Activated CD8-positive, alpha-beta T cell treated with anti-CD3 and anti-CD28 coated beads for 36 hours (primary cell): ENCODE measurements at places on chromosomes 3 and 15. TPM values are rescaled to one million over a fixed set of nuclear protein-coding genes. Genes with fewer than 3 reads are reported as not detected.
A peak's percentile ranks its signal among the peaks of the same experiment; 100 is the strongest.

Gene NOX5
- not detected for total RNA-seq

- no peaks in the 10 kb centered on the region for H3K4me1 ChIP-seq
- DNase-seq = peak; percentile 10
- no peak overlapping the region for H3K27ac ChIP-seq
- no peaks in the 10 kb centered on the region for H3K36me3 ChIP-seq
- H3K27me3 ChIP-seq = peaks cover 2% of the 10 kb centered on the region
Observed at GRCh38 chr15:58221591-58222241, 83.5 kb downstream of the AQP9 start.

DNA sequence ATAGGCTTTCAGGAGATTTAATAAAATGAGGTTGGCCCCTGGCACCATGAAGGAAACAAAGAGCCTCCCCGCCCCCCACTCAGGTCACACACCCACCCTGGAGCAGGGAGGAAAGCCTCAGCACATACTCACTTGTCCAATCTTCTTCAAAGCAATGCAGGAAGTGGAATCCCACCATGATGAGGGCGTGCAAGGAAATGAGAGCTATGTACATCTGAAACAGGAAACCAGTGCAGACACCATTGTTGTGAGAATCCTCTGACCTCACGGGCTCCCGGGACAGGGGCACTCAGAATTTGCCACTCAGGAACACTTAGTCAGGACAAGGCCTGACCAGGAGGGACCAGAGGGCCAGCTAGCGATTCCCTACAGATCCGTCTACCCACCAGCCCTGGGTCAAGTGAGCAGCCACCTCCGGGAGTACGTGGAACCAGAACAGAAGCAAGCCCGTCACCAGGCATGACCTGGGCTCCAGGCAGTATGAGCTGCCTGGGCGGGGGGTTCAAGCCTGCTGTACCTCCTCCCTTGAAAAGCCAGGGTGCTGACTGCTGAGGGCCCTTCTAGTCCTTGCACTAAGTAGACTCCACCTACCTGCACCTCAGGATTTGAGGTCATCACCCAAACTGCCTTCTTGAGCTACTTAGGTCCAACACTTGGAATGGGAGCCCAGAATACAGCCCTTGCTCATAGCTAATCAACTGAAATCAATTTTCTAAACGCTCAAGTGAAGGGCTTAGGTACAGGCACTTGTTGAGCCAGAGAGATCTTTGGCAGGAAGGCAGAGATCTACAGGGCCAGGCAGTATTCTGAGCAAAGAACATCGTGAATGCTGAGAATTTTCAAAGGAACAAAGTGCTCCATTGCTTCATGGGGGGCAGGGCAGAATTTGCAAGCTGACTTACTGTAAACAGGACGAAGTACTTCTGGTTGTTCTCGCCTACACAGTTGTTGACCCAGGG is 42.7 kb downstream of the ZDHHC3 start:
- no peak overlapping the region for H3K4me3 ChIP-seq
- peak overlapping the region; percentile 5 for H3K27ac ChIP-seq
- peaks cover 6% of the 10 kb centered on the region for H3K4me1 ChIP-seq
- peaks cover 12% of the 10 kb centered on the region for H3K36me3 ChIP-seq

DNA sequence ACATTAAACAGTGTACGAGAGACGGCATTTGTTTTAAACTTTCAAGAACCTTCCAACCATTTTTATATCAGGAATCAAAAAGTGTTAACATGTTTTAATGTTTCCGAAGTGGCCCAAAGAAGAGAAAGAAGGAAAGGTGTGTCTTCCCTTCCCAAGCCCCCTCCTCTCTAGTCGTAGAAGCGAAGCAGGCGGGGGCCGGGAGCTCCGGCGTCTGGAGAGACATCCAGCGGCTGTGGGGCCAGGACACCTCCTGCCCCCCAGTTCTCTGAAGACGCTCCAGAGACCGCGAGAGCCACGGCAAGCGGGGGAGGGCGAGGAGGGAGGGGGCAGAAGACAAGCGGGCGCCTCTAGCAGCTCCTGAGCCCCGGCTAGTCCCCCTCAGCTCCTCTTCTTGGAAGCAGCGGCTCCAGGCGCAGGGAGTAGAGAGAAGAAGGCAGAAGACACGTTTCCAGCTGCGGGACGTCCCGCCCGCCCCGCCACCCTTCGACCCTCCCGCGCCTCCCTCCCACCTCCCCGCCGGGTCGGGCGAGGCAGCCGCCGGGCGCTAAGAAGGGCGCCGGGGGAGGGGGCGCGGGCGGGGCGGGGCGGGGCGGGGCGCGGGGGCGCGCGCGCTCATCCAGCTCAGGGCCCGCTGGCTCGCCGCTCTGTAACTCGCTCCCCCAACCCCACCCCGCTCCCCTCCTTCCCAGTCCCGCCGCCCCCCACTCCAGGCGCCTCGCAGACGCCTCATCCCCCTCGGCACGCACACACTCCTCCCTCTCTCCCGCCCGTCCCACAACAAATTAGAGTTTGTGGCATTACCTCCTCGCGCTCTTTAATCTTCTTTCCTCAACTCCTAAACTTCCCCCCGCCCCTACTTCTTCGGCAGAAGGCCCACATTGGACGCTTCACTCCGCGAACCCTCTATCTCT is at the start of gene ZBTB20:
Gene ZBTB20, minus strand, starts transcription at position 871 of the 911 bp plus-strand sequence.
- H3K27me3 ChIP-seq = no peaks in the 10 kb centered on the region
- H3K4me3 ChIP-seq = peak within 1 kb of the TSS; percentile 87
- peaks cover 24% of the 10 kb centered on the region for H3K4me1 ChIP-seq

GRCh38 chr3:99579246-99579645 is 59.1 kb upstream of the COL8A1 start:
- no peaks in the 10 kb centered on the region for H3K27me3 ChIP-seq
- DNase-seq = no peak
- H3K36me3 ChIP-seq = no peaks in the 10 kb centered on the region
- H3K27ac ChIP-seq = no peak overlapping the region
- H3K4me3 ChIP-seq = no peak overlapping the region

- no peaks in the 10 kb centered on the region for H3K27me3 ChIP-seq
- no peak for DNase-seq
- peaks cover 33% of the 10 kb centered on the region for H3K36me3 ChIP-seq
- no peak overlapping the region for H3K27ac ChIP-seq
- no peak overlapping the region for H3K4me3 ChIP-seq
Observed at GRCh38 chr15:30940359-30940758, 36.6 kb downstream of the FAN1 start.

GRCh38 chr3:151962912-151963311 is 89.5 kb downstream of the SUCNR1 start:
- no peak overlapping the region for H3K27ac ChIP-seq
- H3K4me3 ChIP-seq = no peak overlapping the region
- H3K4me1 ChIP-seq = no peaks in the 10 kb centered on the region
- DNase-seq = no peak

Gene CAMK2N2
- 0.18 TPM for total RNA-seq

Gene PPM1L
- total RNA-seq = 2.7 TPM

- no peak overlapping the region for H3K4me3 ChIP-seq
- H3K27ac ChIP-seq = no peak overlapping the region
- no peaks in the 10 kb centered on the region for H3K27me3 ChIP-seq
Observed at GRCh38 chr3:66450390-66451022, 50.3 kb downstream of the LRIG1 start.

Gene FHIT
- 7.9 TPM for total RNA-seq

- peaks cover 2% of the 10 kb centered on the region for H3K4me1 ChIP-seq
- no peak overlapping the region for H3K27ac ChIP-seq
- no peak for DNase-seq
Observed at GRCh38 chr15:64315216-64315615, 40.8 kb downstream of the CSNK1G1 start.

- H3K36me3 ChIP-seq = no peaks in the 10 kb centered on the region
- DNase-seq = no peak
- H3K4me1 ChIP-seq = no peaks in the 10 kb centered on the region
- H3K27ac ChIP-seq = no peak overlapping the region
- H3K27me3 ChIP-seq = peaks cover 5% of the 10 kb centered on the region
Observed at GRCh38 chr3:124345845-124346244, 353.9 kb upstream of the ROPN1 start.

Gene ITPKA
- 4.7 TPM for total RNA-seq

- DNase-seq = peak; percentile 62
- peak overlapping the region; percentile 81 for H3K27ac ChIP-seq
- no peaks in the 10 kb centered on the region for H3K27me3 ChIP-seq
- peak overlapping the region; percentile 94 for H3K4me3 ChIP-seq
- peaks cover 18% of the 10 kb centered on the region for H3K36me3 ChIP-seq
Observed at GRCh38 chr3:15860014-15860934, 62.5 kb upstream of the ANKRD28 start.

Gene NR2E3
- total RNA-seq = not detected

DNA sequence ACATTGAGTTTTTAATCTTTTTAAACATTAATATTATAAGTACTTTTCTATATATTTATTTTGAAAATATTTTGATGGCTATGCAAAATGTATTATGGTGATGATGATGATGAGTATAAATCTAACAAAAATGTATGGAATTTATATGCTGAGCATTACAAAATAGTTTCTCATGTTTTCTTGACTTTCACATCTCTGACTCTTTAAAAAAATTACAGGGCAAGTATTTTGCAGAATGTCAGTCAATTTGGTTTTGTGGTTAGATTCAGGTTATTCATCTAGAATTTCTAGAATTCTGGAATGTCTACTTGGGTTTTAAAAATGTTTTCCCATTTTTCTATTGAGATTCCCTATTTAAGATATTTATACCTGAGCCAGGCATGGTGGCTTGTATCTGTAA is 41.7 kb upstream of the ANP32A start:
- H3K27me3 ChIP-seq = no peaks in the 10 kb centered on the region
- peaks cover 2% of the 10 kb centered on the region for H3K36me3 ChIP-seq
- no peak overlapping the region for H3K4me3 ChIP-seq
- no peaks in the 10 kb centered on the region for H3K4me1 ChIP-seq
- H3K27ac ChIP-seq = no peak overlapping the region

- H3K27ac ChIP-seq = no peak overlapping the region
- H3K4me1 ChIP-seq = no peaks in the 10 kb centered on the region
- no peak for DNase-seq
- no peaks in the 10 kb centered on the region for H3K36me3 ChIP-seq
Observed at GRCh38 chr15:40584191-40584590, 9.9 kb upstream of the KNL1 start.

Gene GRK7
- 0.07 TPM for total RNA-seq

- H3K4me1 ChIP-seq = no peaks in the 10 kb centered on the region
- H3K27ac ChIP-seq = no peak overlapping the region
- no peaks in the 10 kb centered on the region for H3K36me3 ChIP-seq
Observed at GRCh38 chr3:99134986-99135385, 233.5 kb upstream of the DCBLD2 start.

DNA sequence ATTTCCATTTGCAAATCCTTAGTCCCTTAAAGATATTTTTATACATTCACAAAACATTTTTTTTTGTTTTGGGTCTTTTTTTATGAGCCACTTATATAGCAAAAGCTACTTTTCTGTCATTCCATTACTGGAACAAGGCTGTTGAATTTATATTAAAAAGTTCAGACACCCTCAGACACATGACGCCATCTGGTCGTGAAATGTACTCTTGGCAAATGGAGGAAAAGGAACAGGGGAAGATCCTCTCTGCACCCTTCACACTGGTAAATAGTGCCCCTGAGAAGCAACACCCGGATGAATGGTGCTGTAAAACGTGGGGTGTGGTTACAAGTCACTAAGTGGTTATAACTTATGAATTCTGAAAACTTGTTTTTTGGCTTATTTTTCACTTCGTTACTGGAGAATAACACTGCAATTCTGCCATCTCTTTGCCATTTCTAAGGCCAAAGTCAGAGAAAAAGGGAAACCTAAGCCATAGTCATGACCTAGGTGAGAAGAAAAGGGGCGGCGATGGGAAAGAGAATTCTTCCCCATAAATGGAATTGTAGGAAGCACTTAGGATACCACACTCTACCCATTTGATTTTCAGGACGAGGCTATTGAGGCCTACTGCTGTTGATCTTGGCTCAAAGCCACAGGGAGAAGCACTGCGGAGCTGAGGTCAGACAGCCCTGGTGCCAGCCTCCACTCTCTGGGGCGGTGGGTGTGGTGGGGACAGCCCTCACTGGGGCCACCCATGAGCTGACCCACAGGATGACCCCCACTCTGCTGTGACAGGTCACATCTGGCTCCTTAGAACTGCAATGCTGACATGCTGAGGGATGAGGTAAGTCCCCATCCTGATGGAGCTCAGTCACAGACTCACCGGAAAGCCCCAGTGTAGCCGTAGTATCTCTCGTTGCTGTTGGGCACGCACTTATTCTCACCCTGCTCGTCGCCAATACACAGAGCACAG is 21.9 kb downstream of the LTF start:
- H3K36me3 ChIP-seq = no peaks in the 10 kb centered on the region
- H3K27ac ChIP-seq = no peak overlapping the region
- no peak overlapping the region for H3K4me3 ChIP-seq
- H3K4me1 ChIP-seq = peaks cover 19% of the 10 kb centered on the region
- H3K27me3 ChIP-seq = no peaks in the 10 kb centered on the region
- no peak for DNase-seq

DNA sequence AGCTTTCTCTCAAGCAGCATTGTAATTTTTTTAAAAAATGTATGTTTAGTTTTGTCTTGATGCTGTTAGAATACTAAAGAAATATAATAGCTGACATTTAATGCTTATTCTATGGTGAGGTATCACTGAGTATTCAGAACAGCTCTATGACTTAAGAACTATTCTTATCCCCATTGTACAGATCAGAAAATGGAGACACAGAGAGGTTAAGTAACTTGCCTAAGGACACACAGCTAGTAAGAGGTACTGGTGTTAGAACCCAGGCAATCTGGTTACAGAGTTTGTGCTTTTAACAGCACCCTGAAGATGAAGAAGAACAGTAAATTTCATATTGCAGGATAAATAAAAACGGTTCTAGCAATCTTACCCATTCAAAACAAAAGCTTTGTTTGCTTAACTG is 15.5 kb downstream of the PLA2G4D start:
- H3K4me3 ChIP-seq = no peak overlapping the region
- H3K4me1 ChIP-seq = no peaks in the 10 kb centered on the region
- DNase-seq = no peak
- H3K27me3 ChIP-seq = peaks cover 2% of the 10 kb centered on the region
- no peaks in the 10 kb centered on the region for H3K36me3 ChIP-seq

Gene PP2D1
- not detected for total RNA-seq

Gene LYZL4
- total RNA-seq = not detected

GRCh38 chr15:68565726-68566125 is 13.1 kb upstream of the CORO2B start:
- H3K27ac ChIP-seq = no peak overlapping the region
- H3K4me3 ChIP-seq = no peak overlapping the region
- H3K4me1 ChIP-seq = no peaks in the 10 kb centered on the region
- H3K27me3 ChIP-seq = peaks cover 17% of the 10 kb centered on the region
- no peaks in the 10 kb centered on the region for H3K36me3 ChIP-seq
- no peak for DNase-seq

- no peak overlapping the region for H3K27ac ChIP-seq
- H3K4me1 ChIP-seq = no peaks in the 10 kb centered on the region
- no peak for DNase-seq
- no peaks in the 10 kb centered on the region for H3K36me3 ChIP-seq
Observed at GRCh38 chr3:45214061-45214680, 11.9 kb downstream of the TMEM158 start.

DNA sequence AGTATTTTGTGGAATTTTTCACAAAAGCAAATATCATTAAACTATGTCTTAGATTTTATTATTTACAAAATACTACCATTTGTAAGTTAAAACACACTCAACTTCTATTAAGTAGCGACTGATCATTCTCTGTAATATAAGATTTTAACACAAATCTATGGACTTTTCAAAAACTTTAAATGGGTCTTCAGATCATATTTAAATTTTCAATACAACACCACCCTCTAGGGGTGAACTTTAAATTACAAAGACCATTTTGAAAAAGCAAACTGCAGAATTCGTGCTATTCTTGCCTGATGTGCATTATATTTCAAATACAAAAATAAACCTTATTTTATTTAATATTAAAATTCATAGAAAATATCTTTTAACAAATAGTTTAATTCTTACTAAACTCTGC is 8.2 kb upstream of the VGLL4 start:
- H3K27me3 ChIP-seq = no peaks in the 10 kb centered on the region
- no peak overlapping the region for H3K4me3 ChIP-seq
- DNase-seq = no peak
- peaks cover 19% of the 10 kb centered on the region for H3K4me1 ChIP-seq

Gene PLSCR5
- not detected for total RNA-seq
